Activated T-cell treated with anti-CD3 and anti-CD28 coated beads, Interleukin-2, amount 50 U/mL, for 72 hours (primary cell): ENCODE measurements at places on chromosomes 1 and 21. TPM values are rescaled to one million over a fixed set of nuclear protein-coding genes. Genes with fewer than 3 reads are reported as not detected.

Gene RXRG
- total RNA-seq, result not detected

Gene KCNJ6
- not detected for total RNA-seq

Gene TDRD10
- not detected for total RNA-seq

Gene PRAMEF7
- not detected for total RNA-seq

Gene AIRE
- total RNA-seq, result not detected

Gene FMO4
- total RNA-seq, result 1.5 TPM

Gene GNAT2
- total RNA-seq, result 0.23 TPM

Gene CYYR1
- not detected for total RNA-seq

Gene CELA2A
- total RNA-seq, result not detected

Gene C1orf87
- total RNA-seq, result not detected

Gene ATP1A2
- not detected for total RNA-seq

Gene ADAMTS4
- 7.7 TPM for total RNA-seq

Gene CDA
- total RNA-seq, result not detected

Gene TMEM54
- 2.0 TPM for total RNA-seq

Gene MYBPHL
- total RNA-seq, result not detected

Gene LCA5L
- not detected for total RNA-seq

Gene SEC16B
- total RNA-seq, result not detected

Gene HES2
- 0.44 TPM for total RNA-seq

Gene LRRC71
- total RNA-seq, result not detected

Gene MAP3K21
- 2.7 TPM for total RNA-seq

Gene DENND1B
- total RNA-seq, result 19.9 TPM

Gene CXADR
- total RNA-seq, result 0.48 TPM

Gene CRP
- total RNA-seq, result not detected

Gene ATF3
- total RNA-seq, result 96.3 TPM

Gene CHAF1B
- 35.1 TPM for total RNA-seq

Gene ESRRG
- not detected for total RNA-seq

Gene MRPS6
- total RNA-seq, result 193 TPM

Gene TNFRSF8
- total RNA-seq, result 63.5 TPM

Gene ABCA4
- 2.5 TPM for total RNA-seq

Gene WDR64
- total RNA-seq, result not detected

Gene TTC39A
- 0.51 TPM for total RNA-seq

Gene CASQ1
- total RNA-seq, result not detected

Gene RIPK4
- total RNA-seq, result 0.46 TPM

Gene ACKR1
- total RNA-seq, result not detected

Gene HSF2BP
- total RNA-seq, result 1.9 TPM

Gene LCE6A
- not detected for total RNA-seq

Gene KCNK1
- total RNA-seq, result 0.43 TPM

Gene PBX1
- 0.74 TPM for total RNA-seq

Gene PAPPA2
- total RNA-seq, result 1.0 TPM

Gene ROR1
- 0.19 TPM for total RNA-seq

Gene KIF17
- not detected for total RNA-seq
